ENCODE measurements at places on chromosomes 5 and 9. TPM values are rescaled to one million over a fixed set of nuclear protein-coding genes. Genes with fewer than 3 reads are reported as not detected.
A peak's percentile ranks its signal among the peaks of the same experiment; 100 is the strongest.

GRCh38 chr5:40733879-40734563, 21.7 kb downstream of the TTC33 start:
- no peak for ATAC-seq

DNA sequence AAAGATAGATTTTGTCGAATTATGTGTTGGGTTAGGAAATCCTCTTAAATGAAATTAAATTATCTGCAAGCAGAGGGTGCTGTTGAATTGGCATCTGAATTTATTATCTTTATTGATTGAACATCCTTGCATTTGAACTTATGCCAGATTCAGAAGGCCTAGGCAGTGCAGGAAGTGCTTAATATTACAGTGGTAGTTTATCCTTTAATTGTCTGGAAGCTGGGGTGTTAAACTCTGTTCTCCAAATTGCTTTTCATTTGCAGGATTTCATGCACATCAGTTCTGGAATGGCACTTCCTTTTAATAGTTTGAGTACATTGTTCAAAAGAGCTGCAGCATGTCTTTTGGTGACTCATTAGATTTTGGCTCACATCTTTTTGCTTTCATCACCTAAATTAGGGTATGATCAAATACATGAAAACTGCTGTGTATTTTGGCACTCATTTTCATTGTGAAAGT, 186.3 kb downstream of the KDM4C start:
- ATAC-seq, result peak; percentile 46

The GRIN1 gene
- total RNA-seq, result 0.76 TPM

The MSX2 gene
- 0.25 TPM for total RNA-seq

Data from motor neuron (in vitro differentiated cells).